Small intestine (tissue), 16 donors: ENCODE measurements at places on chromosomes 5 and 9. TPM values are rescaled to one million over a fixed set of nuclear protein-coding genes. Genes with fewer than 3 reads are reported as not detected.

DNA sequence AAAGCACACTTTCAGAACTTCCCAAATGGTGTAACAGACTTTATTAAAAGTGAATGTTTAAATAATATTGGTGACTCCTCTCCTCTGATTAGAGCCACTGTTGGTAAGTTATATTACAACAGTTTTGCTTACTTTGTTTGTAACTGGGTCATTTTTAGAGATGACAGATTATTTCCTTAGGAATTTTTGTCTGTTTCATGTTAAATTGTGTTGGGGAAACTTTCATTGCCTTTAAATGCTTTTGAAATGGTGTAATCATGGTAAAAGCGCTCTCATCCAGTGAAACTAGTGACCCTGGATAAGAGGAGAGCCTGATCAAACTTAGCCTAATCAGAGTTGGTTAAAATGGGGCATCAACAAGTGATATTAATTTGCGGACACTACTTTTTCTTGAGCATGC, 39.4 kb downstream of the TNPO1 start:
- H3K4me3 ChIP-seq: no peak overlapping the region
- no peak overlapping the region for H3K27ac ChIP-seq
- H3K4me1 ChIP-seq: peaks cover 3% of the 10 kb centered on the region
- no peak for DNase-seq

DNA sequence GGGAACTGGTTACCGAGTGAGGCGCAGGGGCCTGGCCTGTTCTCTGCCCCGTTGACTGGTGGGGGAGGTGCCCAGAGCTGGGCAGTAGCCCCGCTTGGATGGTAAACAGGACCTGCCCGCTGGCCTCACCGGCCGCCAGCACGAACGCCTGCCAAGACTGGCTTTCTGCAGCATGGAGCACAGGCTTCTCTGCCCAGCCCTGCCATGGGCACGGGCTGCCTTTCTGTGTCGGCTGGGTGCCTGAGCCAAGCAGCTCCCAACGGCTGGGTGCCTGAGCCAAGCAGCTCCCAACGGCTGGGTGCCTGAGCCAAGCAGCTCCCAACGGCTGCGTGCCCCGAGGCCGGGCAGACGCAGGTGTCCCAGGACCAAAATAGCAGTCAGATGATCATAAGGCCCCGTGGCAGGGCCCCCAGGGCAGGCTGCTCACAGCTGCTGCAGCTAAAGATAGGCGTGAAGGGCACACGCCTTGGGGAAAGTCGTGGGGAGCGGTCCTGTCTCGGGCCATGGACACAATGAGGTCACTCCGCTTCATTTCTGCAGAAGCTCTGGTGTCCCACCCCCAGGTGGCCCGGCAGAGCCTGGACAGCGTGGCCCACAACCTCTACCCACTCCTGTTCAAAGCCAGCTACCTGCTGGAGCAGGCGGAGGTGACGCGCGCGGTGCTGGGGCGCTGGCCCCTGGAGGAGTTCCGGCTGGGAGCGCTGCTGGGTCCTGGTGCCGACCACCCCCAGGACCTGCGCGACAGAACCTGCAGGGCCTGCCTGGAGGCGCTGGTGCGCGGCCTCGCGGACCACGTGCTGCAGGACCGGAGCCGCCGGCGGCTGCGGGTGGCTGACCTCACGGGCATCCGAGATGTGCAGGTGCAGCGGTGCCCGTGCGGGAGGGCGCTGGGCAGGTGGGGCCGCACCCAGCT, at the start of gene LRRC14B:
Gene LRRC14B (plus strand): TSS at position 460 of the 913 bp plus-strand sequence. CDS start 44 bp downstream, at position 504.
- H3K4me1 ChIP-seq: no peaks in the 10 kb centered on the region
- peak within 1 kb of the TSS; percentile 41 for H3K27ac ChIP-seq
- H3K36me3 ChIP-seq: no peaks in the 10 kb centered on the region
- no peak for DNase-seq
- no peak within 1 kb of the TSS for H3K4me3 ChIP-seq

- DNase-seq: no peak
- no peaks in the 10 kb centered on the region for H3K27me3 ChIP-seq
- no peaks in the 10 kb centered on the region for H3K36me3 ChIP-seq
- H3K27ac ChIP-seq: no peak overlapping the region
- H3K4me3 ChIP-seq: no peak overlapping the region
- peaks cover 2% of the 10 kb centered on the region for H3K4me1 ChIP-seq
Measured at GRCh38 chr5:57320582-57320981, 146.7 kb downstream of the GPBP1 start.

GRCh38 chr5:87121304-87122150, 146.2 kb upstream of the RASA1 start:
- no peaks in the 10 kb centered on the region for H3K4me1 ChIP-seq
- H3K36me3 ChIP-seq: no peaks in the 10 kb centered on the region
- H3K4me3 ChIP-seq: no peak overlapping the region
- H3K27ac ChIP-seq: no peak overlapping the region

GRCh38 chr5:176360894-176361436, 599 bp downstream of the KIAA1191 start:
- peaks cover 4% of the 10 kb centered on the region for H3K4me1 ChIP-seq
- H3K4me3 ChIP-seq: peak overlapping the region; percentile 84
- peaks cover 2% of the 10 kb centered on the region for H3K36me3 ChIP-seq
- no peak for DNase-seq

GRCh38 chr5:102130386-102130785, 165.7 kb downstream of the SLCO4C1 start:
- no peaks in the 10 kb centered on the region for H3K27me3 ChIP-seq
- no peak for DNase-seq
- H3K4me3 ChIP-seq: no peak overlapping the region
- H3K36me3 ChIP-seq: no peaks in the 10 kb centered on the region
- no peak overlapping the region for H3K27ac ChIP-seq

DNA sequence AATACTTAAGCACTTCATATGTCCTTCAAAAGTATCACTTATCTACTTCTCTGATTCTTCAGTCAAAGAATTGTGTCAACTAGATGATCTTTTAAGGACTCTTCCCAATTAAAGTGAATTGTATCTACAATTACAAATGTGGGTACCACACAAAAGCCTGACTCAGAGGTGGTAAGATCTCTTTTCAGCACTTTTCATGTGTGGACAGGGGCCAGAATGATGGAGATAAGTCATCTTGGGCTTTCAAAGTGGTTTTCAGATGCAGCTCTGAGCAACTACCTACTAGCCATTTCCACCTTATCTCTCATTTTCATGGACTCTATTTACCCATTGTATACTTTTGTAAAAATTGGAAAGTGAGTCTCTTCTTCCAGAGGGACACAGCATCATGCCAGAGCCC, 8.4 kb downstream of the COX7C start:
- H3K27ac ChIP-seq: no peak overlapping the region
- H3K36me3 ChIP-seq: no peaks in the 10 kb centered on the region
- no peak overlapping the region for H3K4me3 ChIP-seq
- H3K27me3 ChIP-seq: no peaks in the 10 kb centered on the region
- no peak for DNase-seq

- H3K27me3 ChIP-seq: no peaks in the 10 kb centered on the region
- no peak for DNase-seq
- no peaks in the 10 kb centered on the region for H3K4me1 ChIP-seq
- no peak overlapping the region for H3K27ac ChIP-seq
- H3K36me3 ChIP-seq: no peaks in the 10 kb centered on the region
Measured at GRCh38 chr5:168062239-168062638, 229.2 kb upstream of the WWC1 start.

DNA sequence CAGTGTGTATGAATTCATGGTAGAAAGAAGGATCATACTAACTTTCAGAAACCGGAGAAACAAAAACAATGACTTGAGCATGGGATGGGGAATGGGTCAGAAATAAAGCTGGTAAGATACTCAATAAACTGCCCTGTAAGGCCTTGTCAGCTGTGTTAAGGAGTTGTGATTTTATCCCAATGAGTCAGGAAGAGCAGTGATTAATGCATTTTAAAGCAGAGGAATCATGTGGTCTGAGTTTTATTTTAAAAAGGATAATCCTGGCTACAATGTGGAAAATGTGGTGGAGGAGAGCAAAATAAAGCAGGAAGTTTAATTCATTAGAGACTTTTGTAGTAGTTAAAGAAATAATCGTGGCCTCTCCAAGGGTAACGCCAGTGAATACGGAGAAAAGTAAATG, 28.7 kb downstream of the DHX29 start:
- H3K4me1 ChIP-seq: no peaks in the 10 kb centered on the region
- peaks cover 27% of the 10 kb centered on the region for H3K36me3 ChIP-seq
- H3K27me3 ChIP-seq: no peaks in the 10 kb centered on the region
- no peak for DNase-seq

DNA sequence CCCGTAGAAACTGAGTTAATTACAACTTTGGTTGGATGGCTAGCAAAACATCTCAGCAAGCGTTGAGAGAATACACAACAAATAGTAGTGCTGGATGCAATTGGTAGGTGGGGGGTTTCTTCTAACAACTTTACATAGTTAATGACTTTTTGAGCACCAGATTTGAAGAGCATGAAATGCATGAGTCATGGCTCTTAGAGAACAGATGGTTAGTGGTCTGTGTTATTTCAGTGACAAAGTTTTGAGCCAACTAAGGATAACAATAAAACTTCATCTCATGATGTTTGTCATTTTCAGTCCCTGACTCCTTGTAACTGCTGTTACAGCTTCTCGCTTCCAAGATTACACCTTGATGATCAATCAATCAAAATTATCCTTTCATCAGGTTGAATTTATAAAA, 399.0 kb upstream of the BRINP1 start:
- H3K27ac ChIP-seq: no peak overlapping the region
- no peaks in the 10 kb centered on the region for H3K27me3 ChIP-seq
- H3K36me3 ChIP-seq: no peaks in the 10 kb centered on the region
- no peak for DNase-seq
- no peak overlapping the region for H3K4me3 ChIP-seq
- H3K4me1 ChIP-seq: no peaks in the 10 kb centered on the region

DNA sequence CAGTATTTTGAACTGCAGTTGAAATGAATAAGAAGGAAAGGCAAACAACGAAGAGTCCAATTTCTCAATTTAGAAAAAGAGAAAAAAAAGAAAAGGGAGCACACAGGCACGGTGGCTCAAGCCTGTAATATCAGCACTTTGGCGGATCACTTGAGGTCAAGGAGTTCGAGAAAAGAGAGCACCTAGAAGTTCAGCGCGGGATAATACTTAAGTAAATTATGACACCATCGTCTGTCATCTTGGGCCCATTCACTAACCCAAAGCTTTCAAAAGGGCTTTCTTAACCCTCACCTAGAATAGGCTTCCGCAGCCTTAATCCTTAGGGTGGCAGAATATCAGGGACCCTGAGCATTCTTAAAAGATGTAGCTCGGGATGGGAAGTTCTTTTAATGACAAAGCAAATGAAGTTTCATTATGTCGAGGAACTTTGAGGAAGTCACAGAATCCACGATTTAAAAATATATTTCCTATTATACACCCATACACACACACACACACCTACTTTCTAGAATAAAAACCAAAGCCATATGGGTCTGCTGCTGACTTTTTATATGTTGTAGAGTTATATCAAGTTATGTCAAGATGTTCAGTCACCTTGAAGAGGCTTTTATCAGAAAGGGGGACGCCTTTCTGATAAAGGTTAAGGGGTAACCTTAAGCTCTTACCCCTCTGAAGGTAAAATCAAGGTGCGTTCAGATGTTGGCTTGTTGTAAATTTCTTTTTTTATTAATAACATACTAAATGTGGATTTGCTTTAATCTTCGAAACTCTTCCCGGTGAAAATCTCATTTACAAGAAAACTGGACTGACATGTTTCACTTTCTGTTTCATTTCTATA, 602 bp upstream of the CD274 start:
- H3K36me3 ChIP-seq: no peaks in the 10 kb centered on the region
- no peak for DNase-seq
- H3K27ac ChIP-seq: peak overlapping the region; percentile 88
- no peaks in the 10 kb centered on the region for H3K27me3 ChIP-seq

DNA sequence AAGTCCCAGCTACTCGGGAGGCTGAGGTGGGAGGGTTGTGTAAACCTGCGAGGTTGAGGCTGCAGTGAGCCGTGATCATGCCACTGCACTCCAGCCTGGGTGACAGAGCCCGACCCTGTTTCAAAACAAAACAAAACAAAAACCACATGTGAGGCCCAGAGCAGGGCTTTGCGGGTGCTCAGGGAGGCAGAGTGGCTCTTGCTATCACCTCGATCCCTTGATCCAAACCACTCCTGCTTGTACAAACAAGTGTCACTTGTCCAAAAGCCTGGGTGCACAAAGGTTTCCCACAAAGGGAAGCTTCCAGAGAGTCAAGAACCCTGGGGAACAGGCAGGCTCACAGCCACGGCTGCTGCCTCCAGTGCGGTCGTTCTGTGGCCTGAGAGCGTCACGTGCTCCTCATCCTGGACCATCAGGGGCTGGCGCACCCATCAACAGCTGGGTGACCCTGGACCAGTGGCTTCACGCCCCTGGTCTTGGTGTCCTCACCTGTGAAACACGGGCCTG, 162.7 kb downstream of the C9orf50 start:
- peaks cover 15% of the 10 kb centered on the region for H3K4me1 ChIP-seq
- no peak overlapping the region for H3K27ac ChIP-seq
- H3K27me3 ChIP-seq: no peaks in the 10 kb centered on the region
- DNase-seq: peak; percentile 40
- no peaks in the 10 kb centered on the region for H3K36me3 ChIP-seq
- H3K4me3 ChIP-seq: no peak overlapping the region

DNA sequence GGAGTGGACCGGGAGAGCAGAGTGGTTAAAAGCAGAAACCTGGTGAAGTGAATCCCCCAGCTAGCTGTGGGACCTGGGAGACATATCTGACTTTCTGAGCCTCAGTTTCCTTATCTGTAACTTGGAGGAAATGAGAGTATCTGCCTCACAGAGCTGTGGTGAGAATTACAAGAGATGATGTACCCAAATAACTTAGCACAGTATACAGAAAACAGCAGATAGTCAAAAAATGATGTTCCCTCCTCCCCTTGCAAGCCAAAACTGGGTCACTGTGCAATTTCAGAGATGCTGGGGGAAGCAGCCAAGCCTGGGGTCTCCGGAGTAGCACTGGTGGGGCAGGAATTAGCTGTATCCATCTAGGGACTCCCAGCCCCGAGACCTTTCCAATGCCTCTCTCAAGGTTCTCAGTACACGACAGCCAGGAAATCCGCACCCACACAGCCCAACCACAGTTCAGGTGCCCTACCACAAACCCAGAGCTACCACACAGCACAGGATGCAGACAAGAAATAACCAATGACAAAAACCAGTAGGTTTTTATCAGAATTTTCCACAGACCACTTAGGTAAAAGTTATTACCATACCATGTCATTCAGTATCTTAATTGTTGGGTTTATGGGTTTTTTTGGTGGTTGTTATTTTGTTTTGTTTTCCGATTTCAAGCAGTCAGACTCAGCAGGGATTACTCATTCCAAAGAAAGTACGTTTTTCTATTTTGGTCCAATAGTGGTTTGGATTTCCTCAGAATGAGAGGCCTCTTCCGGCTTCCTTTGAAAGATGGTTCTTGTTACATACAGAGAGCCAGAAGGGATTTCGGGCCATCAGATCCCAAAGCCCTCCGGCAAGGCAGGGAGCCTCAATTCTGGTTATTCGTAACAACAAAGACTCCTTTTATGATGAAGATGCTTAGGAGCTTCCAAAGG, 4.9 kb upstream of the HRH2 start:
- H3K4me3 ChIP-seq: no peak overlapping the region
- H3K27ac ChIP-seq: no peak overlapping the region
- no peak for DNase-seq
- H3K27me3 ChIP-seq: no peaks in the 10 kb centered on the region
- H3K36me3 ChIP-seq: no peaks in the 10 kb centered on the region

The OR1N2 gene
- polyA plus RNA-seq: not detected

The NPR2 gene
- 1.6 TPM for polyA plus RNA-seq

The CCDC171 gene
- 1.4 TPM for polyA plus RNA-seq

The FGF10 gene
- 2.4 TPM for polyA plus RNA-seq
